ENCODE measurements at places on chromosomes 3 and 15.

GRCh38 chr3:105967117-105967516 is 98.3 kb upstream of the CBLB start:
- no peak for DNase-seq

DNA sequence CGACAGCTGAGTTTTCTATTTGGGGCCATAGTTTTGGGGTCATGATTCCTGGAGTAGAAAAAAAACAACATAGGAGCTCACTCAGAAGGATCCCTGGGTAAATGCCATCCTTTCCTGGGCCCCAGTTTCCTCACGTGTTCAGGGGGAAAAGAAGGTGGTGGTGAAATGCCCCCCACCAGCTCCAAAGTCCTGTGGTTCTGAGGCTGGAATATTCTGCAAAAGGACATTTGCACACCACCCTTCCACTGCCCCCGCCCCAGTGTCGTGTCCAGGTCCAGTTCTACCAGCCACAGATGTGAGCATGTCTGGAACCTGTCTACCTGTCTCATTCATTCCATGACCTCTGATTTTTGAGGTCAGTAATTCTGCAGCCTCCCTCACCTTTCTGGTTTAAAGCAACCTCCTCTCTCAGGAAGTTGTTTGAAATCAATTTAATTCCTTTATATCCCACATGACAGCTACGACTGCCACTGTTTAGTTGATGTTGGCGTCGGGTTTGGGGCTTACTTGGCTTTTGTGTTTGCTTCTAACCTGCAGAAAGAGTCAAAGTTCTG is 82.1 kb downstream of the SMAD3 start:
- no peak for DNase-seq

- DNase-seq: no peak
Observed at GRCh38 chr15:83356501-83357399, 72.3 kb upstream of the BNC1 start.

DNA sequence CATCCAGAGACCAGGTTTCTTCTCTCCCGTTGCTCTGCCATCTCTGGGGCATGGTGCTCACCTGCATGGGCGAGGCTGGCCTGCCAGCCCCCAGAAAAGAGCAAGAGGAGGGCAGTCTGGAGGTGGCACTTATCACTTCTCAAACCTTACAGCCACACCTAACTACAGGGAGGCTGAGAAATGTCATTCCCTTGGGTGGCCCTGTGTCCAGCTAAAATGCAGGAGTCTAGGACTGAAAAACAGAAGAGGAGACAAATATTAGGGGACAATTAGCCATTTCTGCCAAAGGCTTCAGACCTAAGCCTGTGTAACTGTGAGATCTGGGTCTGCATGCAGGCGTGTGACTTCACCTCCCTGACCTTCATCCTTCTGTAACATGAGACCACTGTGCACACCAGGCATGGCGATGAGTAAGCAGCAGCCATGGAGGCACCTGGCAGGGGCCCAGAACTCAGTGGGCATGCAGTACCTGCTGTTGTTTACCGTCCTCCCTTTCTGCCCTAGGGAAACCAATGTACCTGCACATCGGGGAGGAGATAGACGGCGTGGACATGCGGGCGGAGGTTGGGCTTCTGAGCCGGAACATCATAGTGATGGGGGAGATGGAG is 83.4 kb downstream of the MESD start:
- no peak for DNase-seq

DNA sequence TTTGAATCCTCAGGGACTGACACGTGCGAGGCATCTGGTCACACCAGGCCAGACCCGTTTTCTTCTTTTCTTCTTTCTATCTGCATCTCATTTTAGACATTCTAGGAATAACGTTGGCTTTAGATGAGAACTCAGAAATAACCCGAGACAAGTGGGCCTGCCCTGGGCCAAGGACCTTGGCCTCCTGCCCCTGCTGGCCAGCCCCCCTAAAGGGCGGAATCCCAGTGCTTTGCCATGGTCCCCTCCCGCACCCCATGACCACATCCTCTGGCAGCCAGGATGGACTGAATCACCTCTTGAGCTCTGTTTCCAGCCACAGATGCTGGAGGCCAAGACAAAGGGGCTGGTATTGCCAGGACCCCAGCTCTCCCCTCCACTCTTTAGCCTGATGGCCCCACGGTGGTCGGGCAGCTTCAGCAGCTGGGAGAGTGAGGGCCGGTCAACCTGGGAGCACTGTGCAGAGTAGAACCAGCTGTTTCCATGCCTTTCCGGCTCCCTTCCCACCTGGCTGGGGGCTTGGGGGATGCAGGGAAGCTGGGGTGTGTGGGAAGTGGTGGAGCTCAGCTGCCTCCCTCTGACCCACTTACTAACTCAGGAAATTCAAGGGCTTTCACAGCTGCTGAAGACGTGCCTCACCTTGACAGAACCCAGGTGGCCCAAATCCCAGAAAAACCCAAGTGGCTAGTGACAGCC is 190.9 kb downstream of the FAM43A start:
- no peak for DNase-seq
